ENCODE measurements at places on chromosomes 11 and 22.

DNA sequence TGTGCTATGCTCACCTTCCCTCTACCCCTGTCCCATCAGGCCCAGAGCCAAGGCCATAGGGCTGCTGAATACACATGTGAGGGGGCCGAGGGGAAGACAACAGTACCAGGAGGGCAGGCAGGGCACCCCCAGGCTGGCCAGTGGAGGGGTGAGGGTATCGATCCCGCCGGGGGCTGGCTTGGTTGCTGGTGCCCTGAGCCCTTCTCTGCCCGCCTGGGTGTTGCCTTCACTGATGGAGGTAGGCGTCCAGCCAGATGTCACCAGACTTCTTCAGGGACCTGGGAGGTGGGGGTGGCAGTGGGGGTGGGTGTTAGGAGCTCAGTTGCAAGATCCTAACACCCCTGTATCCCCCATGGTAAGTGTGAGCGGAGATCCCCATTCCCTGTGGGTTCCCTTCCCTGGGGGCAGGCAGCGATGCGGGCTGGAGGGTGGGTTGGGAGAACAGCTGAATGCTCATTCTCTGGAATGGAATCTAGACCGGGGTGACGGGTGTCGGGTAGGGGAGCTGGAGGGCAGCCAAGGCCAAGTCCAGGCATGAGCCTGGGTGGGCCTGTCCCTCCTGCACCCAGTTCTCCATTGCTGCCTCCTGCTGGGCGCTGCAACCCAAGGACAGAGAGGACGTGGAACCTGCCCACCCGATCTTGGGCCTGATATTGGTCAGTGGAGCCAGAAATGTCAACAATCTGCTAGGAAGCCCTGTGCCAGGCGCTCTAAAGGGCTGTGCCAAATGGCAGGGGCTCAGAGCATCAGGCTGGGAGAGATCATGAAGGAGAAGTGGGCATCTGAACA is 17.6 kb downstream of the FADS3 start:
- no peak for DNase-seq

GRCh38 chr11:131537748-131538147 is 167.3 kb downstream of the NTM start:
- DNase-seq = no peak

DNA sequence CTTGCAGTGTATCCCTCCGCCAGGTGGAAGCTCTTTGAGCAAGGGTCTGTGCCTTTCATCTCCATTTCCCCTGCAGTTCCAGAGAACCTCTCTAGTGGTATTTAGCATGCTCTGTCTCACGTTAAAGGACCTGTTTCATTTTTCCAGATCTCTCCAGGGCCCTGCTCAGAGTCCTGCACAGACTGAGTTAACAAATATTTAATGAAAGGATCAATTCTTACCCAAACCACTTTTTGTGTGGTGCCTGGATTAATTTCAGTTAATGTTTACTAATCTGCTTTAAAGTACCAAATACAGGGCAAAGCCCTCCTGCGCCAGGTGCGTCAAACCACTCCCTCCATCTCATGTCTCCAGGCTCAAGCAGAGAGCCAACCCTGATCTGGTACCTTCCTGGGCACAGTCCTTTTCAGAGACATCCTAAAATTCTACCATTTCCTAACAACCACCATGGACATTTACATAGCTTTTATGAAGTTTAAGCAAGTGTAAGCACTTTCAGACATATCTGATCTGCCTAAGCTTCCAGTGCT is 18.7 kb upstream of the ACER3 start:
- no peak for DNase-seq

DNA sequence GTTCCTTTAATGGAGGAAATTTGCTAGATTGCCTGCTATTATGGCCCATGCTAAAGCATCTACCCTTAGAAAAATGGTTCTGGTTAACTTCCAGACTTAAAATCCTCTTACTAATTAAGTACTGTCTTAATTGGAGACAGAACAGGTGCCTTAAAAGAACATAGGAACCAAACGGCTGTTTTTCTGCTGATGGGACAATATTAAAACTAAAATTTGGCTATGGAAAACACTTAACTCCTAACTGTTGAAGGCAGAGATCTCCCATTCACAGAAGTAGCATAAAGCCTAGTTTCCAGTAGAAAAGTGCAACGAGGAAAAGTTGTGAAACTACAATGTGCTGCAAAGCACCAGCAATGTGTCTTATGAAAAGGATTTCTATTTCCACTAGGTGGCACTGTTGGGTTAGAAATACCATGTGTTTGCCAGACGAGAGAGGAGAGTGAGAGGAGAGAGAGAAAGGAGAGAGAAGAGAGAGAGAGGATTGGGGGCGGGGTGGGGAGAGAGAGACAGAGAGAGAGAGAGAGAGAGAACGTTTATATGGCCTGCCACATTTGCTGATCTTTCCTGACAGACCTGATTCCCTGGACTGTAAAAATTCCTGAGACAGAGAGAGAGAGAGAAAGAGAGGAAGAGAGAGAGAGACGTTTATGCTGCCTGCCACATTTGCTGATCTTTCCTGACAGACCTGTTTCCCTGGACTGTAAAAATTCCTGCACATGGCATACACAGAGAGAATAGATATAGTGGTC is 51.5 kb downstream of the FAM181B start:
- DNase-seq = peak; percentile 82

GRCh38 chr22:35422145-35422544 is 22.2 kb downstream of the MCM5 start:
- no peak for DNase-seq

DNA sequence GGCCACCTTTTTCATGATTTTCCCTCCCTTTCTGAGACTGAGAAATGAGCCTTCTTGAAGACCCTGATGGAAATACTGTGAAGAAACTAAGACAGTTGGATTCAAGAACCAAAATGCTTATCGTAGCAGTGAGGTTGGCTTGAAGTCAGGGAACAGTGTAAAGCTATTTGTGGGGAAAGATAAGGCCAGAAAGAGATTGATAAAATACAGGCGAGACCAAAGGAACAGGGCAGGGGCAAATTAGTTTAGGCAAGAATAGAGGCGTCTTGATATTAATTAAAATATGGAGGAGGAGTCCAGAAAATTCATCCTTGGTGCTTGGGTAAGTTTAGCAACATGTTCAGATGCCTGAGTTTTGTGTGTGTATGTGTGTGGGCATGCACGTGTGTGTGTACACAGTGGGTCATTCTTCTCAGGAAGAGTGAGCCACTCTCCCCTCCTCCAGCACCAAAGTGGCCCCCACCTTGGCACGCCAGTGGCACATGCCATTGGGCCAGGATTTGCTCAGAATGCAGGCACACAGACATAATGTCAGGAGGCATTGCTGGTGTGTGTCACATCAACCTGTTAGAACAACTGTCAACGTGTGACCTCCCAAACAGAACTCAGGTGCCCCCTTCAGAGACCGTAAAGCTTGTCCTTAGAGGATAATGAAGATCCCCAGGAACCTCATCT is 3.9 kb upstream of the EHF start:
- DNase-seq = no peak

GRCh38 chr22:38142606-38143005 is 32.1 kb upstream of the BAIAP2L2 start:
- DNase-seq = no peak

GRCh38 chr11:13818325-13818724 is 144.2 kb upstream of the SPON1 start:
- DNase-seq = no peak

GRCh38 chr11:69368119-69368880 is 74.3 kb downstream of the MYEOV start:
- no peak for DNase-seq

DNA sequence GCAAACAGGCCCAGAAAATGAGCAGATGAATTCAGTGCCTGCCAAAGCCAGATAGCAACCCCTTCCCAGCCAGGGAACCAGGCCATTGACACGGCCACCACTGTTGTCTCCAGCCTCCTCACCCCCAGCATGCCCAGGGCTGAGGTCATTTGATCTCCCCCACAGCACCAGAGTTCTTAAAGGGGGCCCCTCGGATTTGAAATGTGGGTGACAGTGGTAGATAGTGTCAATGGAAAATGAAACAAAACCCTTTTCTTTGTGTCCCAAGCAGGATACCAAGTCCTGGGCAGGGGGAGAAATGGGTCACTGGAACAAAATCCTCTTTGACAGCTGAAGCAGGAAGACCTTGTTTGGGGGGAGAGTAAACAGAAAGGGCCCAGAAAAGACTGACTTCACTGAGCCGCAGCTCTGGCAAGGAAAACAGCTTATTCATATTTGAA is 14.3 kb upstream of the ACCSL start:
- DNase-seq = no peak

DNA sequence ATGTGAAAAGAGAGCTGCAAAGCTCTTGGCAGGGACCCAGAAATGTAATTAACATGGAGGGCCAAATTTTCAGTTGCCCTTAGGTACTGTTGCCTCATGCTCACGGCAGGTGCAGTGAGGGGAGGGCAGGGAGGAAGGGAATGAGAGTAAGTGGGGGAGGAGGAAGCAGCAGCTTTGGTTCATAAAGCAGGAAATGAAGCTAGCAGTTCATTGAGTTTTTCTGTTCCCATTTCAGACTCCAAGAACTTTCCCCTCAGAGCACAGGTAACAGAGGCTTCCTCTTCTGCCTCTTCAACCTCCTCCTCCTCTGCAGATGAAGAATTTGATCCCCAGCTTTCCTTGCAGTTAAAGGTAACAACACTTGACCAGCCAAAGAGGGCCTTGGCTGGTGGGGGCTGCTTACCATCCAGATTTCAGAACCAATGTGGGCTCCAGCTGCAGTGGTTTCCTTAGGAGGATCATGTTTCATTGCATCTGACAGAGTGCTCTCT is 57.9 kb upstream of the PARVA start:
- DNase-seq = no peak

- peak; percentile 87 for DNase-seq
Observed at GRCh38 chr22:37241351-37242142, 2.5 kb downstream of the RAC2 start.

- peak; percentile 83 for DNase-seq
Observed at GRCh38 chr22:24482575-24482974, 12.6 kb upstream of the UPB1 start.

DNA sequence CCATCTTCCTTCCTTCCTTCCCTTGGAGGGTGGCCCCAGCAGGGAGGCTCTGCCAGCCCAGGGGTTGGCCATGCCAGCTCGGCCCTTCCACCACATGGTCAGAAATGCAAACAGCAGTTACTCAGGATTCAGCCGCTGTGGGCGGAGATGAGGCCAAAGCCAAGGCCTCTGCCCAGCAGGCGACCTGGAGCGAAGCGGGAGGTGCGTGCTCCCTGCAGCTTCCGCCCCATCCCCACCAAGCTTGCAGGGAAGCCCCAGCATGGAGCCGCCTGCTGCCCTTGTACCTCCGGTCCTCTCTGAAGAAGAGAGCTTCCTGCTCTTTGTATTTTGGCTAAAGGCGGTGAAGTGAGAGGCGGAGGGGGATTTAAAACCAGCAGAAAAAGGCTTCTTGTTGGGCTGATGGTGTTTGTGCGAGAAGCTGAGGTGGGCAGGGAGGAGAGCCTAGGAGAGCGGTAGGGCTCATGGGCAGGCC is 50.4 kb downstream of the ANO1 start:
- DNase-seq = no peak

DNA sequence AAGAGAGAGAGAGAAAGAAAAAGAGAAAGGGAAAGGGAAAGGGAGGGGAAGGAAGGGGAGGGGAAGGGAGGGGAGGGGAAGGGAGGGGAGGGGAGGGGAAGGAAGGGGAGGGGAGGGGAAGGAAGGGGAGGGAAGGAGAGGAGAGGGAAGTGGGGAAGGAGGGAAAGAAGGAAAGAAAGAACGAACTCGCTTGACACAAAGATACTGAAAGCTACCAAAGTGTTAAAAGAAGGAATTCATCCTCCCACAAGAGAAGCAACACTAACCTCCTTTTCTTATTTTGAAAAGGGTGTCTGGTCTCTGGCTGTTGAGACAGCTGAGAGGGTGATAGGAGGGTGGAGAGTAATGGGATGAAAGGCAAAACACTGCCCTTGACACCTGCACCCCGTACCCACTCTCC is 172.6 kb downstream of the SHANK2 start:
- DNase-seq = no peak
